HCEC 1CT (cell line): ENCODE measurements at places on chromosomes 7 and 10.
A peak's percentile ranks its signal among the peaks of the same experiment; 100 is the strongest.

- no peak for DNase-seq
Measured at GRCh38 chr10:6476989-6477388, 103.1 kb downstream of the PRKCQ start.

DNA sequence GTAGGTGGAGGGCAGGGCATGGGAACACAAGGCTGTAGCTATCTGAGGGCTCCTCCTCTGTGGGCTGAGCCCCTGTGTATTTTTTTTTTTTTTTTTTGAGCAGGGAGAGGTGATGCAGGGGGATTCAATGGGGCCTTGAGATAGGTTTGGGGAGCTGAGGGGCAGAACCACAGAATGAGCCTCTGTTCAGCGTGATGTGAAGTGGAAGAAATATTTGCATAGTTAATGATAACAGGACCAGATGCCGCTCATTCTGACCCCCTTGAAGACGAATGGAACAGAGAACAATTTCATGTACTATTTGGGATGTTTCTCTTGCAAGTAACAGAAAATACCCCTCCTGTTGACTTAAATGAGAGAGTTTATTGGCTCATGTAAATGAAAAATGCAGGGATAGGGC, 69.7 kb upstream of the EMX2 start:
- no peak for DNase-seq

GRCh38 chr7:55336540-55336939, 28.6 kb upstream of the LANCL2 start:
- no peak for DNase-seq

GRCh38 chr7:128860158-128861073, 2.2 kb upstream of the ATP6V1F start:
- DNase-seq, result no peak

DNA sequence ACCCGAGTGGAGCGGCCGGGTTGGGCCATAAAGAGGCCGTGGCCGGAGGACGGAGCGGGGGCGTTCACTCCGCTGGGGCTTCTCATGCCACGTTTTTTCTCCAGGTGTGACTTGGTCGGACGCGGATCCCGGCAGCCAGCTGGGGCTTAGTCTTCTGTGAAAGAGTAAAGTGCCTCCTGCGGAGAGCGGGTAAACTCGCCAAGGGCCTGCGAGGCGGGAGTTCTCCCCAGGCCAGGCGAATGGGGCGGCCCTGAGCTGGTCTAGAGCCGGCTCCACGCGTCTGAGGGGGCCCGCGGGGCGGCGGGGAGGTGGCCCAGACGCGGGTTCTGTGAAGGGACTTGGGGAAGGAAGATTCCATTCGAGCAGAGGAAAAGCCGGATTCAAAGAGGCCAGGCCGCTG, 86.3 kb upstream of the VIPR2 start:
- DNase-seq, result no peak

DNA sequence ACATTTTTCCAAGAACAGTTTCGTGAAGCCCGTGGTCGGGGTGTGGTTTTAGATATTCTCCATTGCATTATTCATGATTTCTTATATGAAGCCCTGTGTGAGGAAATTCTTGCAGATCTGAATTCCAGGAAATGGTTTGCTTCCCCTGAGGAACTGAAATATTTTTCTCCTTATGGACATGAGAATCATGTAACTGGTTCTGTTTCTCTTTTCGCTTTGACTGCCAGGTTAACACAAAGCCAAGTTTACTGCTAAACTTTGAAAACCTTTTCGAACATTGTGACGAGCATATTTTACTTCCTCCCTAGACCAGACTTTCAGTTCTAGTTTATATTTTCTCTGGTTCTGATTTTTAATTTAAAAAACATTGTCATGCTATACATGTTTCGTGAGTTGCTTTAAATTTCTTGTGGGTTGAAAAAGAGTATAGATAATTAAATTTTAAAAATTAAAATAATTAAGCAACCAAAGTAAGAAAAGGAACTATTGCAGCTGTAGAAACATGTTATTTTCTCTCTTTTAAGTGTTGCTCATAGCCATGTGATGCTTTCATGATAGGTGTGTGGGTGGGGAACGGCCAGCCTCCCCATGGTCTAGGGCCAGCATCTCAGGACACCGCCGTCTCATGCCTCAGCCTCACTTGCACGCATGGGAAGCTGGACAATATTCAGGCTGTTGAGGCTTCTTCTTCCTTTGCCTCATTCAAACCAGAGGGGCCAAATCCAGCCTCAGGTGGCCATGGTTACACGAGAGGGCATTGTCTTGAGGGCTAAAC, 97.1 kb downstream of the CREB5 start:
- no peak for DNase-seq

DNA sequence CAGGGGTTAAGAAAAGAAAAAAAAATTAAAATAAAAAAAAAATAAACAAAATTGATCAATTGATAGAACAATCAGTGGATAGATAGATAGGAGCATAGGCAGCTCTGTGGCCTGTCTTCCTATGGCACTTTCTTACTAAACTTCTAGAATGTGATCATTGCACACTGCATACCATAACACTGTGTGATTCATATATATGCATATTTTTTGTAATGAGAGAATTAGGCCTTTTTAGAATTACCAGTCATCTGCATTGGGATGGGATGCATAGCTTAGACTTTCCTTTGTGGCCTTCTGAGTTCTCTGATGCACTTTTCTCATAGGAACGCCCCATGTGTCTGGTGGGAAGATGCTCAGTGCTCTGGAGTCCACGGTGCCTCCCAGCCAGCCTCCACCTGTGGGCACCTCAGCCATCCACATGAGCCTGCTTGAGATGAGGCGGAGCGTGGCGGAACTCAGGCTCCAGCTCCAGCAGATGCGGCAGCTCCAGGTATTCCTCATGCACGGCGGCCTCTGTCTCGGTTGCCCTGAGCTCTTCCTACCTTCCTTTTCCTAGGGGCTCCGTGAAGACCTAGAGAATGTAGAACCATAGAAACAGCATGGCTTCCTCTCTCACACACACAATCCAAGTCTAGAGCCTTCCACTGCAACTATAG, 222.5 kb downstream of the ARHGAP21 start:
- DNase-seq, result no peak

- DNase-seq, result no peak
Measured at GRCh38 chr7:139993169-139993568, 69.6 kb downstream of the PARP12 start.

DNA sequence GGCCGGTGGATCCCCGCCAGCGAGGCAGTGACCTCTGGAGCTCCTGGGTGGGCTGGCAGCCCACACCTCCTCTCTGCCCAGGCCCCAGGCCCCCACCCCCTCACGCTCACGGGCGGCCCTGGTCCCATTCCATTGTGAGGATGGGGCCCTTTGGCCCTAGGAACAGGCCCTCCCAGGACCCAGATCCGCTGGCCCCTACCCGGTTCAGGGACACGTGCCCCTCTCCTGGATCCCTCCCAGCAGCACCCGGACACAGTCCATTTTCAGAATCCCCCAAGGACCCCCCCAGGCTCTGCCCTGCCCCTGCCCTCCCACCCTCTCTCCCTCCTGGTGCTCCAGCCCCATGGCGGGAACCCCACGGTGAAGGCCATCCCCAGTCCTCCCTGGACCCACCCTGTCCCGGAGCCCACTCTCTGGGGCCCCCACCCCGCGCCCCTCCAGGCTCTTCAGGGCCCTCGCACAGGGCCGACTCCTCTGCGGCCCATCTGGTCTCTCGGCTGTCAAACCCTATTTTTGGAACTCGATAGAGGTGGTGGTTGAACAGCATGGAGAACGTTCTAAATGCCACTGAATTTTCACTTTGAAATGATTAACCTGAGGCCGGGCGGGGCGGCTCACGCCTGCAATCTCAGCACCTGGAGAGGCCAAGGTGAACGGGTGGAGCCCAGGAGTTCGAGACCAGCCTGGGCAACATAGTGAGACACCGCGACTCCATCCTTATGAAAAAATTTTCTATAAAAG, 8.1 kb downstream of the ADAP1 start:
- no peak for DNase-seq

DNA sequence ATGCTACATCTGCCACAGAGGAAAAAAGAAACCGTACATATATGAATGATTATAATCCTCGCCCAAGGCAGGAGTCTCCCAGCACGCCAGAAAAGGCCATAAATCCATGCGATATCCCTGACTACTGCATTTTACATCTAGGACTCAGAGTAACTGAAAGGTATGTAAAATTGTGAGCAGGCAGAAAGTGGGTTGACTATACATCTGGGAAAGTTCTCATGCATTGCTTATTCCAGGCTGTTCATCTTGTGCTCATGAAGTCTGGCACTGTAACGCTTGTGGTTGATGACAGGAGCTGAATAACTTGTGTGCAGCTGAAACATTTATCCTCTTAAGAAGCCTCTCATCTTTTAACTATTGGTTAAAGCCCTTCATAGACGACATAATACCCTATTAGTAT, 193.4 kb upstream of the STEAP4 start:
- DNase-seq, result no peak

GRCh38 chr10:116722736-116723427, 19.5 kb downstream of the HSPA12A start:
- no peak for DNase-seq

DNA sequence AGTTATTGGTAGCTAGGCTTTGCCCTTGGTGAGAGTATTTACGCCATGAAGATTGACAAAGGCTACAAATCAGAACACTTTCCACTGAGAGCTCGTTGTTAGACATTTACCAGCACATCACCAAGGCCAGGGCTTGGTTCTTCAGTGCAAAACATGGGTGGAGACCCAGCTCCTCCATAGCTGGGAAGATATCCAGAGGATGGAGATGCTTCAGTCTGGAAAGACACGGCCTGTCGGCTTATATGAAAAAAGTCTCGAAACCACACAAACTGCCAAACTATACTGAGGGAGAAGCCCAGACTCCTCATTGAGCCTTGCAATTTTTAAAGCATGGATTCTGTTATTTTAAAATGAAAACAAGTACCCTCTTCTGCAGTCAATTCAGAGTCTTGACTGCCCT, 83.4 kb upstream of the ANLN start:
- DNase-seq, result no peak

GRCh38 chr10:125201791-125202622, 41.6 kb upstream of the CTBP2 start:
- DNase-seq, result no peak

GRCh38 chr10:123648595-123648994, 17.6 kb upstream of the GPR26 start:
- no peak for DNase-seq

DNA sequence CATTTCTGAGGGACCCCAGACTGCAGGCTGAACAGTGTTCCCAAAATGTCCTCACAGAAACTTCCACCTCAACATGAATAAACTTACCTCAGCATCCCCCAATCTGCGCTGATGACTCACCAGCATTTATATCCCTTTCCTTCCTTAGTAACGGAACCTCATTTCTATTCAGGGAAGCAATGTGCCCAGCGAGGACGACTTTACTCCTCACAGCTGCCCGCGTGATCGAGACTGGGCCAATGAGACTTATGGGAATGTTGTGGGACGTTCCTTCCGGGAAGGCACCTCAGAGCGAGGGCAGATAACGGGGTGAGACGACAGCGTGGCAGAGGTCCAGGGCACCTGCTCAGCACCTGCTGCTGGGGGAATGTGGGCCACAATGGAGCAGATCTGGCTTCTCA, 73.1 kb upstream of the CAMK2B start:
- no peak for DNase-seq

GRCh38 chr10:124059551-124059950, 33.8 kb downstream of the CHST15 start:
- DNase-seq, result no peak

DNA sequence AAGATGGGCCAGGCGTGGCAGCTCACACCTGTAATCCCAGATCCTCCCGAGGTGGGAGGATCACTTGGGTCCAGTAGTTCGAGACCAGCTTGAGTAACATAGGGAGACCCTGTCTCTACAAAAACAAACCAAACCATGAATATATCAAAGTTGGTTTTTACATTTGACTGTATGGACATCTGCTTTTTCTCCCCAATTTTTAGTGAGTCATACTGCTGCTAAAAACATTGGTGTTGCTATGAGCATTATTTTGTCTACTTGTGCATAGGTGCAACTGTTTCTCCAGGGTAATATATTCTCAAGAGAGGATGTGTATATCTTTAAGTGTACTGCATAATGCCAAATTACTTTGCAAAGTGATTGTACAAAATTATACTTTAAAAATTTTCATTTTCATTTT, 769 bp upstream of the TMEM248 start:
- DNase-seq, result no peak

DNA sequence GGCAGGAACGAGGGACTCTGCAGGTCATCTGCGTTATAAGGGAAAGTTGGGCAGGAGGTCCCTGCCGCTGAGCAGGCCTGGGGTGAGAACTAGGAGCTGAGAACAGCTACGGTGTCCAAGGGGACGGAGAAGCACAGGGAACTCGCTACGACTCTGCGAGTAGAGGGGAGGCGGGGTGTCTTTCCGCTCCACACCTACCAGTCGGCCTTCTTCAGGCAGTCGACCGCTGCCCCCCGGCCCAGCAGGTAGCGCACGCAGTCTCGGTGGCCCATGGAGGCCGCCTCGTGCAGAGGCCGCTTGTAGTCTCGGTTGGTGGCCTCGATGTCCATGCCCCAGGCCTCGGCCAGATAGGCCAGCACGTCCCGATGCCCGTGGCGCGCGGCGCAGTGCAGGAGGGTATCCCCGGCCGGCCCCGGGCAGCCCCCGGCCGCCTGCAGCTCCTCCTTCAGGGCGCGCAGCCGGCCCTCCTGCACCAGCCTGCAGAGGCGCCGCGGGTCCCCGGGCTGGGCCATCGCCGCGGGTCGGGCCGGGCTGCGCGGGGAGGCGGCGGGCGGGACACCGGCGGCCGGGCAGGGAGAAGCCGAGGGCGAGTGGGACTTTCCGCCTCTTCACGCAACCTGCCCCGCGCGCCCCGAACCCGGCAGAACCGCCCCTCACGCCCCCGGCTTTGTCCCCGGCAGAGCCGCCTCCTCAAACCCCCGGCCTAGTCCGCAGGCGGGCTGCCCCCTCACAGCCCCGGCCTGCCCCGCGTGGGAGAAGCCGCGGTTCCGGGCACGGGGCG, 660 bp downstream of the ANKRD16 start:
- peak; percentile 20 for DNase-seq

DNA sequence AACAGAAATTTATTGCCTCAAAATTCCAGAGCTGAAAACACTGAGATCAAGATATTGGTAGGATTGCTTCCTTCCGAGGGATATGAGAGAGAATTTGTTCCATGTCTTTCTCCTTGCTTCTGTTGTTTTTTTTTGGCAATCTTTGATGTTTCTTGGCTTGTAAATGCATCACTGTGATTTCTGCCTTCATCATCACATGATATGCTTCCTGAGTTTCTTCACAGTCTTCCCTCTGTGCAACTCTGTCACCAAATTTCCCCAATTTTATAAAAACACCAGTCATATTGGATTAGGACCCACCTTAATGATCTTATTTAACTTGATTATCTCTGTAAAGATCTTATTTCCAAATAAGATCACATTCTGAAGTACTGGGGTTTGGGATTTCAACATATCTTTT, 14.7 kb downstream of the TMEM236 start:
- no peak for DNase-seq

DNA sequence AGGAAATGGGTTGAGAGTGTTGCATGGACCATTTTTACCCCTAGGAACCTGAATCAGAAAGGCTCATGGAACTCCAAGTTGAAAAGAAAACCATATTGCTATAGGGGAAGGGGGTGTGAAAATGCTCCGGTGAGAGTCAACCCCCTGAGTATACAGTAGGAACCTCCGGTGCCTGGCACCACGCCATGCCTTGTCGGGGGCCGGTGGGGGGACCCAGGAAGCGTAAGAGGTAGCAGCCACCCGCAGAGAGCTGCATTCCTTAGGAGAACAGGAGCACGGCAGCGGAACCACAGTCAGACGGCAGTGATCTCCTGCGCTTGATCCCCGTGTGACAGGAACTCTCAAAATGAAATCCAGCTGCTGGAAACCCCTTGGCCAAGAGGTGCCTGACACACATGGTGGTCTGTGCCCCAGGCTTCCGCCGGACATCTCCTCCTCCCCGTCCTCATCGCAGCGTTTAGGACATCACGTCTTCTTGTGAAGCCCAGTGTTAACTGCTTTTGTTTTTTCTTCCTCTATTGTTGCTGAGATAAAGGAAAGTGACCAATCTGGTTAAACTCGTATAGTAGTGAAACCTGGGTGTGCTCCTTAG, 186.8 kb downstream of the CELF2 start:
- DNase-seq, result no peak
